ENCODE measurements at places on chromosomes 6 and 20. TPM values are rescaled to one million over a fixed set of nuclear protein-coding genes. Genes with fewer than 3 reads are reported as not detected.

Gene RNF144B
- polyA plus RNA-seq: 17.3 TPM

Gene TFAP2C
- 0.83 TPM for polyA plus RNA-seq

Gene MUCL3
- polyA plus RNA-seq: 0.03 TPM

Gene BMP5
- polyA plus RNA-seq: 6.7 TPM

Gene SERINC1
- 204 TPM for polyA plus RNA-seq

- DNase-seq: no peak
Observed at GRCh38 chr6:56699066-56699654, 56.5 kb upstream of the DST start.

DNA sequence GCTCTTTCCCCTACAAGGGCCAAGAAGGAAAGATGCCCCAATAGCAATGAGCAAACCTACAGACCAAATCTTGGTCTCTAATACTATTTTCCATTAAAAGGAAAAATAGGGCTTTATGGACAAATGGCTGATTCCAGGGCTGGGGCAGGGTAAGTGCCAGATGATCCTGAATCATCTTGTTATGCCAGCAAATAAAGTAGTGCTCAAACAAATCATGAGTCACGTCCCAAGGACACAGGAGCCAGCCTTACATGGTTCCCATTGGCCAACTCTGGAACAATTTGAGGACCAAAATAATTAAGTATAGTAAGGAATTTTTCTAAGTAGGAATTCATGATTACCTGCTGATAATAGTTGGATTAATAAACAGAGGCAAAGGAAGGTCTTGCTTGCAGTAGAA is 53.2 kb upstream of the NKX2-4 start:
- no peak for DNase-seq

DNA sequence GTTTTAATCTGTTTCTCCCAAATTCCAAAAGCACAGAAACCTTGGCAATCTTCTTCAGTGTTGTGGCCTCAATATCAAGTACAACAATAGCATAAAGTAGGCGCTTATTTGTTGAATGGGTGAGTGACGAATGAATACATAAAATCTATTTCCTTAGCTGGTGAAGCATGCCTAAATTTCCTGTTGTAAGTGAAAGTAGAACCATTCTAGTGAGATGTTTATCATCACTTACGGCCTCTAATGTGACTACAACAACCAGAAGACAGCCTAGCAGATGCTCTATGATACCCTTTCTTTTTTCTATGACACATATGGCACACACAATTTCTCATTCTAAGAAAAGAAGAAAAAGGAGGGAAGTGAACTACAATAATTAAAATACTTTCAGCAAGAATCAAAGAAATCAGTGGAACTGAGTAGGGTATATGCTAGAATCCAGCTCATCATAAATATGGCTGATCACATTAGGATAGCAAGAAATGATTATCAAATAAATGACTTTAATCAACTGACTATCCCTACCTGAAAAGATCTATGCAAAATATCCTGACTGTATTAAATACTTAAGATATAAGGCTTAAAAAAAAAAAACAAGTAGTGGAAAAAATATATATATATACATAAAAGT is 67.4 kb downstream of the BTBD9 start:
- no peak for DNase-seq

DNA sequence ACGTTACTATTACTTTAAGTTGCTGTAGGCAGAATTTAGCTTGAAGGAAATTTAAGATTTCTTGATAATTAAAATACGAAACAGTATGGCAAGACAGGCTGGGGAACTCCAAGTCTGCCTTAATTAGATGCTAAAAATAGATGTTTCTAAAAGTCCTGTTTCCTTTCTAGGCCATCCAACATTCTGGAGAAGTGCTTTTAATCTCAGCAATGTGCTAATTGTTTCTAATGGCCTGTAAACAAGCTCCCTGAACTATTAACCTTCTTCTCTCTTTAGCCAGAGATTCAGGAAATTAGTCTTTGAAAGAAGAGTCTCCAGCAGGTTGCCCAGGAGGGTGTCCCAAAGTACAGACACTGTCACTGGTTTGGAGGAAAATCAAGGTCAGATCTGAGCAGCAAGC is 677.3 kb upstream of the AGPAT4 start:
- DNase-seq: no peak

DNA sequence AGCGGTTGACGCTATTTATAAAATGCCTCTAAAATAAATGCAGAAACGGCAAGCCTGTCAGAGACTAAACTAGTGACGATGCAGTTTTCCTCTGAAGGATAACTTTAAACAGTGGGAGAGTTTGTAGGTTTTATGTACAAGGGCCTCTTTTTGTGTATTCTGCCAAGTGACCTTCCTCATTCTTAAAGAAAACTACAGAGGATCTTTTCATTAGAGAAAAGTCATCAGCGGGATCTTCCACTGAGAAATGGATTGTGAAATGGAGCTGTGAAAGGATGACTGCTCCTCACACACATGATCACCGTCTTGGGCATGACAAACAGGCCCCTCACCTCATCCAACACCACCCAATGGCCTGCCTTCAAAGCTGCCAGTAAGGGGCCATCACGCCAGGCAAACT is 89.0 kb upstream of the LYRM2 start:
- DNase-seq: no peak

DNA sequence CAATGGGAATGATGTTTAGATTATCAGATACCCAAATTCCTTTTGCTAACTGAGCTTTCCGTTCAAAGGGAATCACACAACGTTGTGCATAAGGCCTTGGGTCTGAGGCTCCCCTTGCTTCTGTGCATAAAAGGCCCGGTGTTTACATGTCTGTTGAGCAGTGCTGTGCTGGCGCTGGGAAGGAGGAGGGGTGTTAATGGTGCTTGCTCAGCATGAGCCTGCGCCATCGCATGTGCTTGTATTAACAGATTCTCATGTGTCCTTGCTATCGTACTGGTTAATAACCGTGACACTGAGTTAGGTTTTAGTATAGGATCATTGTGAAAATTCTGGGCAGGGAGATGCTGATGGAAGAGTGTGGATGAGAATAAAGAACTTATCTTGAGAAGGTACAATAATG is 62.3 kb upstream of the TRAF3IP2 start:
- no peak for DNase-seq

GRCh38 chr6:6801005-6801335 is 212.4 kb downstream of the LY86 start:
- no peak for DNase-seq

GRCh38 chr6:87618531-87618930 is 28.6 kb downstream of the ORC3 start:
- no peak for DNase-seq
